ENCODE measurements at places on chromosomes 3 and 15.

- no peak for DNase-seq
Measured at GRCh38 chr3:103319912-103320311, 885.1 kb downstream of the ZPLD1 start.

DNA sequence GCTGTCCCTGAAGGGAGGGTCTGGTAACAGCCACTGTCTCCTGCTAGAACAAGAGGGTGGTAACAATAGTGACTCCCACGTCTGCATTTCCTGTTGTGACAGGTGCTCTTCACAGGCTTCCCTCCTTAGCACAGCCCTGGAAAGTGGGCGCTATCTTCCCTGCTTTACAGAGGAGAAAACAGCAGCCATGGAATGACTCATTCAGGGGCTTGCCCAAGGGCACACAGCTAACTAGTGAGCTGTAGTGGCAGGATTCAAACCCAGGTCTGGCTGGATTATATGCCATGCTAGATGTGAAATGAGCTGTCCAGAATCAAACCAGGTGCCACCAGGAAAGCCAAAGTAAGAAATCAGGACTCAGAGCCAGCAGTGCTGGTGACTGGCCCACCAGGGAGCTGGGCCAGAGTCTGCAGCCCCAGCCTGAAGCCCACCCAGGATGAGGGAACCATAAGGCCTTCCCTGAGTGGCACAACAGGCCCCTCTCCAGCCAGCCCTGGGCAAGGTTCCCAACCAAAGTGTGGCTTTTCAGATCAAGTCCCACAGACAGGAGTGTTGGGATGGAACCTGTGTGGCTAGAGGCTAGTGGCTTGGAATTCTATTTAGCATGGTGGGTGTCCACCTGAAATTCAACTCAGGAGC is 102.4 kb downstream of the ETFA start:
- no peak for DNase-seq

DNA sequence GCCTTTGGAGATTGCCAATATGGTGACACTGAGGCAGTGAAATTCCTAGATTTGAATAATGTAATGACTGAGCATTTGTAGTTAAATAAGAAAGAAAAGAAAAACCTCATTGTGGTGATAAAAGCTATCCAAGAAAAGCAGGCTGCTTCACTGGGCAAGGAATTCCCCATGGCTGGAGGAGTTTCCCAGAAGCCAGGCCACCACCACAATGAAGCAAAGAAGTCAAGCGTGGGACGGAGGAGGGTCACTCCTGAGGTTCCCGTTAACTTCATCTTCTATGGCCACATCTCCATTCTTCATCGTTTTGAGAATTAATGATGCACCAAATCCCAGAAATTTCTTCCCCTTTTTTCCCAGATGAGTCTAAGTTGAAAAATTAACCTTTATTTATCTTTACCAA is 185.8 kb upstream of the BCL6 start:
- DNase-seq = no peak

DNA sequence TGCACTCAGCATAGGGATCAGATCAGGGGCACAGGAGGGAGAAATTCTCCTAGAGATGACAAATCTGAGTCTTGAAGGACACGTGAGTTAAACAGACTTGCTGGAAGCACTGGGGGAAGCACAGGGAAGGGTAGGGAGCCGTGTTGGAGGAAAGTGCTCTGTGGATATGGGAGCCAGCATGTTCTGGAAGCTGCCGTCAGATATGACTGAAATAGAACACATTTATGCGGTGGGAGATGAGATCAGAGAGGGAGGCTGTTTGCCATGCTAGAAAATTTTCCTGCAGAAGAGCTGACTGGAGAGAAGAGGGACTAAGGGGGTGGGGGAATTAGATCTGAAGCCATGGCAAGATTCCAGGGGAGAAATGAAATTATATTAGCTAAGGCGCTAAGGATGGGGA is 1.8 kb downstream of the TAMM41 start:
- no peak for DNase-seq

DNA sequence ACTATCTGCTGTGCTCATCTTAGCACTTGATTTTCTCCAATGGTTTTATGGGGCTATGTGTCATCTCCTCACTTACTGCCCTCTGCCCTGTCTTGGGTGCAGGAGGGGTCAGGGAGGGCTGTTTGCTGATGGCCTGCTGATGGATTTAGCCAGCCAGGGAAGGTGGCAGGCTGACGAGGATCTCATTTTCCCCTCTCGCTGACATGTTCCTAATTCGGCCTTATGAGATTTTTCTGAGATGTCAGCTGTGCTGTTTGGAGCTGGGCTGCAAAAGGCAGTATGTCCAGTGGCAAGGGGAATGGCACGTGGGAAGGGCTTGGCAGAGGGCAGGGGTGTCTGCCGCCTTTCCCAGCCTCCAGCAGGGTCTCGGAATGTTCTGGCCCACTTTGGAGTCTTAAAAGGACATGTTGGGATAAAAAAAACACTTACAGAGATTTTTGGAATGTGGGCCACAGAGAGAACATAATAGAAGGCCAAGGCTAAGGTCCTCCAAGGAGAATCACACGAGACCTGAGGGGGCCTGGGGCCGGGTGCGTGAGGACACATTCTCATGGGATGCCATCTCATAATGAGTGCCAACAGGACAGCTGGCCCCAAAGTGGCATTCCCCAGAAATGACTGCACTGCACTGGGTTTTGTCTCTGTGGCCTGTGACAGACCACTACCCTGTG is 303.8 kb downstream of the TLE3 start:
- DNase-seq = no peak

GRCh38 chr3:86929046-86929445 is 61.9 kb downstream of the VGLL3 start:
- no peak for DNase-seq

DNA sequence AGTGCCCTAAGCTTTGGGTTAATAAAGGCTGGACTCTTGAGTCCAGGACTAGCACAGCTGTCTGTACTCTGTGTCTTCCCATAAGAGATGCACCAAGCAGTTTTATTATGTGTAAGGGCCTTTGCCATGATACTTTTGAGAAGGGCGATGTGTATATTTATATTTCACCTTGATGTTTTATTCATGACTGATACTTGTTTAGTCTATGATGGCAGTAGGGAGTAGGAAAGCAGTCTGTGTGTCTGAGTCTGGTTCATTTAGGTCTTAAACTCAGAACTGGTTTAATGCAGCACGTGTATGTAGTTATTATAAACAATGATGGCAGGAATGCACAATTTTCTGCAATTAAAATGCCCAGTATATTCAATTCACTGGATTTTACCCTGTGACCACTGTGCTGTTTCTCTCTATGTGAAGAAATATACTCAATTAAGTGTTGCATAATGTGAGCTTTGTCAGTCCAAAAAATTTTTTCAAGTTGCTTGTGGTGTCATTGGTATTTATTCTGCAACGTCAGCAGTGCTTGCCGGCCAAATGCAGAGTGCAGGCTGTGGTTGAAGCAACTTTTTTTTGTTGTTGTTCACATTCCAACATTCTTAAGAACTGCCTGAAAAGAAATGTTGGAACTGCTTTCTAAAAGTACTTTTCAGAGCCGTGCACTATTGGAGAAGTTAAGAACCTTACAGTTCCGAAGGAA is 423.7 kb upstream of the SEMA6D start:
- DNase-seq = no peak

- no peak for DNase-seq
Measured at GRCh38 chr3:30315447-30315846, 291.0 kb upstream of the TGFBR2 start.

- peak; percentile 76 for DNase-seq
Measured at GRCh38 chr3:108125550-108126071, 34.8 kb upstream of the CD47 start.

DNA sequence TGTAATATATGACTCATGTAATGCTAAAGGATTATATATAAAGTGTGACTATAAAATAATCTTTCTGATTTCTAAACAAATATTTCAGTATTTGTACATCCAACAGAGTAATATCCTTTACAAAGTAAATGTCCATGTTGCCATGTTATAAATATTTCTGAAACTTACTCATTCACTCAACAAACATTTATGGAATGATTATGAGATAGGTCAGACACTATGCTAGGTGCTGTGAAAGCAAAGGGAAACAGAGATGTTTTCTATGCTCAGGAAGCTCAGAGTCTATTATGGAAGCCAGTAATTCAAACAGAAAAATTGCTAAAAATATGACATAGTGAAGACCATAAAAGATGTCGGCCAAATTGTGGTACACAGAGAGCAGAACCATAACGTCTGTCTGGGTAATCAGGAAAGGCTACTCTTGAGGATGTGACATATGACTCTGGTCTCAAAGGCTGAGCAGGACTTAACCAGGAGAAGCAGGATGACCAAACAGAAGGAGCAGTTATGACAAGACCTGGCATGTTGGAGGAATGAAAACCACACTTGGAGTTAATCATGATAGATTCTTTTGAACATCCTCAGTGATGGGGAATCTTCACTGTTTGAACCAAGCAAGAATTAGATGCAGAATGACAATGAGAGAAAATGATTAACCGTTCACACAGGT is 39.0 kb upstream of the MYO5C start:
- DNase-seq = no peak

GRCh38 chr3:143185401-143185800 is 65.8 kb downstream of the CHST2 start:
- no peak for DNase-seq

GRCh38 chr15:98964466-98965133 is 43.0 kb downstream of the PGPEP1L start:
- DNase-seq = no peak

GRCh38 chr3:45548681-45549075 is 45.9 kb upstream of the LIMD1 start:
- no peak for DNase-seq

DNA sequence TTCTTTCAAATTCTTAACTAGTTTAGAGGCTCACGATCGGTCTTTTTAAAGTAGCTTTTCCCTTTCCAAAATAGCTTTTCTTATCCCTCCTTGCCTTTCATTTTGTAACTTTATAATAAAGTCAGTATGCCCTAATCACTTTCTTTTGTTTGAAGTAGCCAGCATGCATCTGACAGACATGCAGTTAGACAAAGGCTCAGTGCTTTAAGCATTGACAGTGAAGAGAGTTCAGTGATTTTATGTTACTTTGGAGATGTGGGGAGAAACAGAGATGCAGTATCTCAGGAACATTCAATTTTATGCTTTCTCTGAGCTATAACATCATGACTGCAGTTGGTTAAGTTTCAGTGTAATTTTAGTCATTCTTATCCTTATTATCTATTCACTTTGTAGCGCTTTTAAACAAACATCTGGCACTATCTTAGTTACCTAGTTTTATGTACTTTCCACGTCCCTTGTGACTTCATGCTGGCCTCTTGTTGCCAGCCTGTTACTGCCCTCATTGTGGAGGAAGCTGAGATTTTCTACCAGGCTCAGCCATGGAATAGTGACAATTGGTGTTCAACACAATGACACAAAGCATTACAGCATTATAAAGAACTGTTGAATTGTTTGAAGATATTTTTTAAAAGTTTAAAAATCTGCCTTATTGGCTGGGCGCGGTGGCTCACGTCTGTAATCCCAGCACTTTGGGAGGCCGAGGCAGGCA is 90.3 kb downstream of the AKAP13 start:
- no peak for DNase-seq

- no peak for DNase-seq
Measured at GRCh38 chr15:68834346-68834745, 13.7 kb upstream of the ANP32A start.

DNA sequence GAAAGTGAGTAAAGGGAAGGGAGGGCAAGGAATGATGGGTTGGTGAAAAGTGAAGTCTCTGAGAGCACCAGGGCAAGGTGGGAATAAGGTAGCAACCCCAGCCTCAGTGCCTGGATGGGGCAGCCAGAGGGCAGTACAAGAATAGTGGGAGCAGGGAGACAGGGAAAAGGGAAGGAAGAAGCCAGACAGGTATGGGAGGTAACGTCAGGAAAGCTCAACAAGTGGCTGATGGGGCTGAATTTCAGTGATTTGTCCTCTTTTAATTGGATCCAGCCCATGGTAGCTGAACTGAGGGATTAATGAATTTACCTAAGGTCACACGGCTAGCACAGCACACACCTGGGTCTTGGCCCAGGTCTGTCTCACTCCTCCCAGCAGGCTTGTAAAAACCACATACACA is 12.6 kb downstream of the RORA start:
- DNase-seq = no peak

GRCh38 chr15:74297887-74298286 is 61.8 kb downstream of the CCDC33 start:
- no peak for DNase-seq

DNA sequence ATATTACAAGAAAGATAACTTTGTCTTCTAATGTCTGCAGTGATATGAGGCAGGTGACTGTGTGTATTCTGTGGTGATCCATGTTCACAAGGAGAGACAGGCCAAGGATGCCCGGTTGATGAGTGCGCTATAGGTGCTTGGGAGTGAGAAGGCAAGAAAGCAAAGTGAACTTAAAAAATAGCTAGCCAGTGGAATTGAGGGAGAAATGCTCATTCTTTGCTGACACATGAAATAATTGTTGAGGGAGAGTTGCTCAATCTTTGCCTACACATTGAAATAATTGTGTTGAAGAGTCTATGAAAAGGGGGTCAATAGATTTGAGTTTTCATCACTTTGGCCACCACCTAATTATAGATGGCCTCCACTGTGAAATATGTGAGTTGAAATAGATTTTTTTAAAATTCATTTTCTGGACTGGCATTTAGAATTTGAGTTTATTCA is 156.3 kb downstream of the LPP start:
- no peak for DNase-seq

- DNase-seq = no peak
Measured at GRCh38 chr3:177968891-177969290, 567.3 kb upstream of the KCNMB2 start.

DNA sequence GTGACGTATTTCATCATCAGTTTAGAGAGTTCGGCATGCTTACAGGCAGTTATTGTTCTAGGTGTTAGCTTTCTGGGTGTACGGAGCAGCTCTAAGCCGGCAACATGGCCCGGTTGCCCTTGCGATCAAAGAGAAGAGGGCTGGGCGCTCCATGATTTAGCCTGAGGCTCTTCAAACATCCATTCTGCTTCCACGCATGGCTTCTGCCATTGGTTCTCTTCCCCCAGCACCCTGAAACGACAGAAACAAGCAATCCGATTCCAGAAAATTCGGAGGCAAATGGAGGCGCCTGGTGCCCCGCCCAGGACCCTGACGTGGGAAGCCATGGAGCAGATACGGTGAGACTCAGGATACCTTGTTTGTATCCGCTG is 574 bp downstream of the NGRN start:
- peak; percentile 67 for DNase-seq

GRCh38 chr3:122962149-122962548 is 65.4 kb downstream of the SEMA5B start:
- DNase-seq = no peak

DNA sequence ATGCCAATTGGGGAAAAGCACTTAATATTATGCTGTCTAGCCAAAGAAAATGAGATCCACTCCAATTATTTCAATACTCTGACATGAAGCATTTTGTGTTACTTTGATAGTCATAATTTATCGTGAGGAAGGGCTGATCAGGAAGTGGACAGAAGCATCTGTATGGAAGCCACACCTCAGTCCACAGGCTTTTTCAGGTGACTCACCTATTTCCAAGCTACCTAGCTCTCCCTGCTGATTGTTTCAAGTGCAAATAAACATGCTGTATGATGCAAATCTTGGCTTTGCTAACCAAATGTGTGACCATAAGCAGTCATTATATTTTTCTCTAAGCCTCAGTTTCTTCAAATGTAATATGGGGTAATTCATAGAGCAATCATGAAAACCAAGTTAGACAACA is 30.8 kb upstream of the CPB1 start:
- DNase-seq = no peak
